ENCODE measurements at places on chromosomes 5 and 9.
A peak's percentile ranks its signal among the peaks of the same experiment; 100 is the strongest.

- no peak for DNase-seq
Measured at GRCh38 chr5:142399891-142400290, 75.1 kb upstream of the SPRY4 start.

- peak; percentile 4 for DNase-seq
Measured at GRCh38 chr9:28758341-28758740, 1185.1 kb upstream of the C9orf72 start.

DNA sequence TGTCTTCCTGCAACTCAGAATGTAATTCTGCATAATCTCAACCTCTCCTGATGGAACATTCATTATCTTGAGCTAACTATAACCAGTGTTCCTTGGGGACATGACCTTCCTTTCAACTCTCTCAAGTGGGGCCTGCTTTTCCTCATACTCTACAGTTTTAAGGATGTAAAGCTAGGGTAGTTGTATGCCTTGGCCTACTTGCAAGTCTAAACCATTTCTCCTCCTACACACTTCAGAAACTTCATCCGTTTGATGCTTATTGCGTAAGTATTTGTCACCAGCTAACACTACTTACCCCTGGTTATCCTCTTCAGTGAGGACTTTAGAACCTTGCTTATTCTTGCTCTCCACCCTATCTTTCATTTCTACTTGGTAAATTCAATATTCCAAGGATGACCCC, 548.9 kb downstream of the HINT1 start:
- peak; percentile 1 for DNase-seq

- DNase-seq = no peak
Measured at GRCh38 chr9:134501761-134502265, 139.8 kb upstream of the COL5A1 start.

DNA sequence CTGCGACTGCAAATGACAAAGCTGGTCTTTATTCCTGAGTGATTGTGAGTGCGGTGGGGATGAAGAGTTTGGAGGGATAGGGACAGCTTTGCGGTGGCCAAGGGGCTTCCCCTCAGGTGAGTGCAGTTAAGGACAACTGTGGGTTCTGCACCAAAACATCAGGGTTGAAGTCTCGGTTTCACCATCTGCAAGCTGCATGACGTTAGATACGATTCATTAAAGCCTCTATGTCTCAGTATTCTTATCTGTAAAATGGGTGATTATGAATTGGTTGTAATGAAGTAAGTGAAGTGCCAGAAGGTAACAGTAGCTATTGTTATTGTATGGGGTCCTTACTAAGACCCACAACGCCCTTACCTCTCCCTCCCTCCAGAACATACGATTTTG, 226.8 kb upstream of the DAPK1 start:
- no peak for DNase-seq

DNA sequence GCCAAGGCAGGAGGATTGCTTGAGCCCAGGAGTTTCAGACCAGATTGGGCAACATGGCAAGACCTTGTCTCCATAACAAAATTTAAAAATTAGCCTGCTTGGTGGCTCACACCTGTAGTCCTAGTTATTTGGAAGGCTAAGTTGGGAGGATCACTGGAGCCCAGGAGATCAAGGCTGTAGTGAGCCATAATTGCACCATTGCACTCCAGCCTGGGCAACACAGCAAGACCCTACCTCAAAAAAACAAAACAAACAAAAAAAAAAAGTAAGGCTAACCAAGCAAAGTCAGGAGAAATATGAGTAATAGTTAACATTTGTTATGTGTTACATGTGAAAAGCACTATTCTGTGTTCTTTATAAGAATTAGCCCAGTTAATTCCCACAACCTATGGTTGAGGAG, 74.7 kb downstream of the FOXB2 start:
- no peak for DNase-seq
